Tibial nerve (tissue), 4 donors: ENCODE measurements at places on chromosomes 4 and X.

- no peak overlapping the region for H3K4me3 ChIP-seq
- no peaks in the 10 kb centered on the region for H3K36me3 ChIP-seq
- no peaks in the 10 kb centered on the region for H3K4me1 ChIP-seq
- H3K27ac ChIP-seq, result no peak overlapping the region
- no peak for DNase-seq
Observed at GRCh38 chr4:85402371-85402770, 72.6 kb upstream of the ARHGAP24 start.

DNA sequence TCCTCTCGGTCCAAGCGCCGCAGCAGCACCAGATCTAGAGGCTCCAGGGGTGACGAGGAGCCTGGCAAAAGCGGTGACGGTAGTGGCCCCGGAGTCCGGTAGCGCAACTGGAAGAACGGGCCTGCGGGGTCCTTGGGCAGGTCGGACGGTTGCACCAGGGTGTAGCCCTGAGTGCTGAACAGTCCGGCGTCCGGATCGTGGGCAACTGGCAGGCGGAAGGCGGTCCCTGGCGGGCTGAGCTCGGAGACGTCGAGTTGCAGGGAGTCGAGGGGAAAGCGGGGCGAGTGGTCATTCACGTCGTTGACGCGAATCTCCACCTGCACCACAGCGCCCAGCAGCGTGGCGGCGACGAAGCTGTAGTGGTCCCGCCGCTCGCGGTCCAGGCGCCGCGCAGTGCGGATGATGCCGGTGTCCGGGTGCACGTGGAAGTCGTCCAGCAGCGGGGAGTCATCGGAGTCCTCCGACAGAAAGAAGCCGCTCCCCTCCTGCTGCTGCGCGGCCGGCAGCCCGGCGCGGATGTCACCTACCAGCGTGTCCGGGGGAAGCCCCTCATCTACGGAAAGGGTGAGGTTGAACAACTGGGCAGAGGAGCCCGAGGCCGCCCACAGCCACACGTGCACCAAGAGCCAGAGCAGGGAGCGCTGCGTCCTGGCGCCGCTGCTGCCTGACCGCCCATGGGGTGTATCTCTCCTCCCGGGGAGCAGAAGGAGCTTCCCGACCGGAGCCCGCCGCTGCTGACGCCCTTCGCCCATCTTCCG is 837 bp downstream of the DCHS2 start:
- H3K4me3 ChIP-seq, result no peak overlapping the region
- no peak for DNase-seq
- no peaks in the 10 kb centered on the region for H3K27me3 ChIP-seq

GRCh38 chr4:138035781-138036258 is 206.3 kb downstream of the SLC7A11 start:
- H3K27ac ChIP-seq, result no peak overlapping the region
- H3K4me1 ChIP-seq, result no peaks in the 10 kb centered on the region
- DNase-seq, result no peak
- H3K4me3 ChIP-seq, result no peak overlapping the region

- no peaks in the 10 kb centered on the region for H3K36me3 ChIP-seq
- no peaks in the 10 kb centered on the region for H3K27me3 ChIP-seq
- H3K4me1 ChIP-seq, result no peaks in the 10 kb centered on the region
Observed at GRCh38 chrX:9595174-9595573, 130.3 kb downstream of the TBL1X start.

DNA sequence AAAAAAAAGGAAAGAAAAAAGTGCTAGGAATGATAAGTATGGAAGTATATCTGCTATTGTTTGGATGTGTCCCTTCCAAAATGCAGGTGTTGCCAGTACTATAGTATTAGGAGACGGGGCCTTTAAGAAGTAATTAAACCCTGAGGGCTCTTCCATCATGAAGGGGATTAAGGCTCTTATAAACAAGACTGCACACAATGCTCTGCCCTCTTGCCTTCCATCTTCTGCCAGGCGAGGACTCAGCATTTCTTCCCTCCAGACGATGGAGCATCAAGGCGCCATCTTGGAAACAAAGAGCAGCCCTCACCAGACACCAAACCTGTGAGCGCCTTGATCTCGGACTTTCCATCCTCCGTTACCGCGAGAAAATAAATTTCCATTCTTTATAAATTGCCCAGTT is 120.1 kb upstream of the GPM6A start:
- H3K27ac ChIP-seq, result no peak overlapping the region
- H3K4me3 ChIP-seq, result no peak overlapping the region
- H3K27me3 ChIP-seq, result no peaks in the 10 kb centered on the region
- no peak for DNase-seq

DNA sequence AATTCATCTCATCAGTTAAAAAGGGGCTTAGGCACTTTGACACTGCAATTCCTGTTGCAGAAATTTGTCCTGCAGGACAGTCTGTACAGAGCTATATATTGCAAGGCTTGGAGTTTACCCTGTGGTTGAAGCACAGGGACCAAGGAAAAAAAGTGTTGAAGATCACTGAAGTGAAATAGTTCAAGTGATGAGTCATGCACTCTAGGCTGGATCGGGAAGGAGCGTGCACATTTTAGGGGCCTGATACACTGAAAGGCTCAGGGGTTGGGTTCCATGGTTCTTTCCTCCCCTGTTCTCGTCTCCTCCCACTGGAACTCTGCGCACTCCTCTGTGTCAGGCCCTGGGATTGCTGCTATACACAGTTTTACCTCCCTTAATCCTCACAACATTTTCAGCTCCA is 104.9 kb upstream of the ARMCX2 start:
- H3K27me3 ChIP-seq, result peaks cover 10% of the 10 kb centered on the region
- H3K4me3 ChIP-seq, result no peak overlapping the region
- no peaks in the 10 kb centered on the region for H3K4me1 ChIP-seq
- DNase-seq, result no peak

GRCh38 chr4:62324215-62324614 is 1124.1 kb downstream of the ADGRL3 start:
- DNase-seq, result no peak
- H3K36me3 ChIP-seq, result no peaks in the 10 kb centered on the region
- H3K4me3 ChIP-seq, result no peak overlapping the region
- H3K4me1 ChIP-seq, result no peaks in the 10 kb centered on the region

- H3K4me3 ChIP-seq, result no peak overlapping the region
- H3K27ac ChIP-seq, result no peak overlapping the region
- H3K4me1 ChIP-seq, result no peaks in the 10 kb centered on the region
- DNase-seq, result no peak
- no peaks in the 10 kb centered on the region for H3K36me3 ChIP-seq
- no peaks in the 10 kb centered on the region for H3K27me3 ChIP-seq
Observed at GRCh38 chr4:131054489-131055019, 1958.6 kb downstream of the C4orf33 start.

- no peak for DNase-seq
- no peak overlapping the region for H3K4me3 ChIP-seq
- no peaks in the 10 kb centered on the region for H3K4me1 ChIP-seq
- H3K27ac ChIP-seq, result no peak overlapping the region
- H3K36me3 ChIP-seq, result no peaks in the 10 kb centered on the region
- H3K27me3 ChIP-seq, result no peaks in the 10 kb centered on the region
Observed at GRCh38 chr4:138014590-138015288, 227.4 kb downstream of the SLC7A11 start.

GRCh38 chr4:52945326-52945898 is 83.3 kb downstream of the RASL11B start:
- no peaks in the 10 kb centered on the region for H3K4me1 ChIP-seq
- DNase-seq, result no peak
- no peak overlapping the region for H3K27ac ChIP-seq
- H3K36me3 ChIP-seq, result no peaks in the 10 kb centered on the region
